ENCODE measurements at places on chromosomes 5 and 9.

DNA sequence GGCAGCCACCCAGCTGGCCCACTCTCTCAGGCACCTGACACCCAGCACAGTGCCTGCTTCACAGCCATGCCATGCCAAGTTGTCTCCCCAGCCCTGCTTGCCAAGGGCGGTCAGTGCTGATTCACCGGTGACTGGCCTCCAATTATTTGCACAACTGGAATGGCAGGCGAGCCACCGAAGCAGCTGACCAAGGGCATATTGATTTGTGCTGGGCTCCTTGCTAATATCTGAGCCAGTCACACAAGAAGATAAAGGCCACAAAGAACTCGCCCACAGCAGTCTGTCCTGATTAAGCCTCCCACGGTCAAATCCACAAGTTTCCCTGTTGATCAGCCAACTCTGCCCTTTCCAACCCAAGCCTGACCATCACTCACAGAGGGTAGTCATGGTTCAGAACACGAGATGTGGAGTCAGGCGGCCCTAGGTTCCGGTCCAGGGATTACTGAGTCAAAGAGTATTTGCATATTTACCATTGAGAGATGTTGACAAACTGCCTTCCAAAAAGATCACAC lies 6.4 kb upstream of the EEIG1 start:
- no peak for DNase-seq

GRCh38 chr9:124210697-124211096 lies 47.1 kb upstream of the NEK6 start:
- no peak for DNase-seq

DNA sequence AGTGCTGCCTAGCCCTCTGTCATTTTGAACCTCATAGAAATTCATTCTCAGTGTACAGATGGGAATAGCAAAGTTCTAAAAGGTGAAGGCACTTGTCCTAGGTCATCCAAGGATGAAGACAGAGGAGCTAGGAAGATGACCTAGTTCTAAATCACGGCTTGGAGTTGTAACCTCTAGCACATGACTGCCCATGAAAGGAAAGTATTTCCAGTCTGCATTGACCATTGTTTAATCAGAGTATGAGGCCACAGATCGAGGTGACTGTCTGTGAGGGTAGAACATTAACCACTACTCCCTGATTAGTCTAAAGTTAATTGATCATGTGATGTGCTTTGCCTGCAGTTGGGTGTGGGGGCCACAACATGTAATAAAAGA lies 674 bp upstream of the TNFSF15 start:
- DNase-seq, result no peak

DNA sequence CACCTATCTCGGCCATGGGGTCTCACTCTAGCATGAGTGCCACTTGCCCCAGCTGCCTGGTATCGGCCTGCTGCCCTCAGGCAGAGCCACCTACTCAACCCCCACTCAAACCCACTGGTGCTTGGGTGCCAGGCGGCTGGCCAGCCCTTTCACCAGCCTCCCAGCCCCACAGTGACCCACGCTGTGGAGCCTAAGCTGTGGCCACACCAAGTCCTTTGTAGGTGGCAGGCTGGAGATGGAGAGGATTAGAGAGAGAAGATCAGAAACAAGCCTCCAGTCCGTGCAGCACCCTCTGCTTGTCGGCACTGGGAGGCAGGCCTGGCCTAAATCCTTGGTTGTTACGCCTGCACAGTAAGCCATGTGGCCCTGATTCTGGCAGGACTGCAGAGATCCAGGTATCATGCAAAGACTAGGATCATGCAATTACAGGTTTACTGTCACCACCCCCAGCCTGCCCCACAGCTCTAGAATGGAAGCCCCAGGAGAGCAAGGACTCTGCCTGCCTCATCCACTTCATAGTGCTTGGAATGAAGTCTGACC lies 171.7 kb downstream of the COL23A1 start:
- DNase-seq, result no peak

DNA sequence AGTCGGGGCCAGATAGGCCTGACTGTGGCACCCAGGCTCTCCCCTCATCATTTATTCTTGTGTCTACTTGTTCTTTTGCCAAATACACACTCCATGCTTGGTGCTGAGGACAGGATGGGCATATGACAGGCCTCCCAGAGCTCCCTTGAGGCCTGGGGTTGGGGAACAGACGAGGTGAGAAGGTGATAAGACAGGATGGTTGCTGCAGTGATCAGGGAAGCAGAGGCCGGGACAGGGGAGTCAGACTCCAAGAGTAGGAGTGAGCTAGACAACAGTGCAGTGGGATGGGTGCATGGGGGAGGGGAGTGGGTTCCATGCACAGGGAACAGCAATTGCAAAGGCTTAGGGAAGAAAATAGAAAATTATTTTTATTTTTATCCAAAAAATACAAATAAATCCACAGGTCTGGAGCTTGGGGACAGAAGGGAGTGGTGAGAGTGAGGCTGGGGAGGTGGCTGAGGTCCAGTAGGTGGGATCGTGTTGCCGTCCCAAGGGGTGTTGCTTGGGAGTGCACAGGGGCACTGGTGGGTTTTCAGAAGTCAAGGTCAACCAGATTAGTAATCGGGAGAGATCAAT lies 3.4 kb upstream of the AMBP start:
- DNase-seq, result no peak

- DNase-seq, result no peak
Observed at GRCh38 chr5:32507738-32508434, 63.3 kb upstream of the ZFR start.

- DNase-seq, result no peak
Observed at GRCh38 chr5:5342784-5343183, 79.7 kb upstream of the ICE1 start.

GRCh38 chr5:139930406-139930805 lies 112.7 kb downstream of the NRG2 start:
- DNase-seq, result no peak

DNA sequence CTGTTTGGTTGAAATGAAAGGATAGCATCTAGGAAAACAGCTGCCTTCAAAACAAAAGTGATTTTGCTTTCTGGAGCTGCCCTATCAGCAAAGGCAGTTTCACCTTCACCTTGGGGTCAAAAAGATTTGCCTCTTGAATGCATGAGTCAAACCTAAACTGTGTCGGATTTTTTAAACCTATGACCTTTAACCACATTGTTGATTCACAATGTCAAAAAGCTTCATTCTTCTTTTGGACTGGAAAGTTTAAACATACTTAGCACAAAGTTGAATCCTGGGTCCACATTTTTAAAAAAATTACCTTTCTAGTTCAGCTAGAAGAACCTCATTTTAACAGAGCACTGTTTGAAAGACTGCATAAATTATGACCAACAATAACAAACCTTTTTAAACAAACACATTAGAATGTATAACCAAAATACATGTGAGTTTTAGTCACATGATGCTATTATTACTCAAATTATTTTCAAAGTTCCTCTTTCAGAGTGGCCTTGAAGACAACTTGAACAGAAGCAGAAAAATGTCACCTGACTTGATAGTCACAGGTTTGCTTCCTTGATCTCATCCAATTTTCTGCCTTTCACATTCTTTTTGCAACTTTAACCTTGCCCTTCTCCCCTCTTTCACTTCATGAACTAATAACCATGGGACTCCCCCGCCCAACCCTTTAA lies 109.7 kb upstream of the LHFPL2 start:
- no peak for DNase-seq

DNA sequence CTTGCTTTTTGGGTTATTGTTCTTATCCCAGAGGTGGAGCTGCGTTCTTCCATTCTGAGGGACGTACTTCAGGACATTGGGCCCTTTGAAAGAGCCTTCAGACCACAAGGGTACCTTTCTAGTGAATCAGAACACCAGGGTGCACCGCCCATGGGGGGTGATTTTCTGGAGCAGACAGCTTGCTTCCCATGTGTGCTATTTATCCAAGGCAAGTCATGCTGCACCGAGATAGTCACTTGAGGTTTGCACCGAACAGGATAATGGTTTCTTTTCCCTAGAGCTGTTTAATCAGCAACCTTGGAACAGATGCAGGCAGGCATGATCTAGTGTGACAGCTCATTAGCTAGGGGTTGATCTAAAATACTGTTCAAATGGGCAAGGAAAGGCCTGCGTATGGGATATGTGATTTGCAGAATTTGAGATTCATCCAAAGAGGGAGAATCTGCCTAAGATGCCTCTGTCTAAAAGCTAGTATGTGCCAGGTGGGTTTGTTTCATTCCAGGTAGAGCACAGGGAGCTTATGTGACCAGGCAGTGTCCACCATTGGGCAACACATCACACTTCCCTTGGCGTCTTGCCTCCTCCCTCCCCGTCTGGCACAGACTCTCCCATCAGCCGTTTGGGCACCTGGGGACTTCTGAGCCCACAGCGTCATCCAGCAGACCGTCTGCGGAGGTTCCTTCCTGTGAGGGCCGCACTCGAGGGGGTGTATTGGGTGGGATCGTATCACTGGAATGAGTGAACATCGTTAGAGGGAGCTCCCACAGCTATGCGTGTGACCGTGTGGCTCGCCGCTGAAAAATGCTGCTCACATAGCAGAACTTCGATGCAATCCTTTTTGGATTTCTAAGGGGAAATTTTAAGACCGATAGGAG lies 23.0 kb downstream of the ABL1 start:
- no peak for DNase-seq

GRCh38 chr5:173885475-173886010 lies 2.6 kb upstream of the CPEB4 start:
- DNase-seq, result no peak

- no peak for DNase-seq
Observed at GRCh38 chr5:96942911-96943310, 7.0 kb downstream of the LNPEP start.

DNA sequence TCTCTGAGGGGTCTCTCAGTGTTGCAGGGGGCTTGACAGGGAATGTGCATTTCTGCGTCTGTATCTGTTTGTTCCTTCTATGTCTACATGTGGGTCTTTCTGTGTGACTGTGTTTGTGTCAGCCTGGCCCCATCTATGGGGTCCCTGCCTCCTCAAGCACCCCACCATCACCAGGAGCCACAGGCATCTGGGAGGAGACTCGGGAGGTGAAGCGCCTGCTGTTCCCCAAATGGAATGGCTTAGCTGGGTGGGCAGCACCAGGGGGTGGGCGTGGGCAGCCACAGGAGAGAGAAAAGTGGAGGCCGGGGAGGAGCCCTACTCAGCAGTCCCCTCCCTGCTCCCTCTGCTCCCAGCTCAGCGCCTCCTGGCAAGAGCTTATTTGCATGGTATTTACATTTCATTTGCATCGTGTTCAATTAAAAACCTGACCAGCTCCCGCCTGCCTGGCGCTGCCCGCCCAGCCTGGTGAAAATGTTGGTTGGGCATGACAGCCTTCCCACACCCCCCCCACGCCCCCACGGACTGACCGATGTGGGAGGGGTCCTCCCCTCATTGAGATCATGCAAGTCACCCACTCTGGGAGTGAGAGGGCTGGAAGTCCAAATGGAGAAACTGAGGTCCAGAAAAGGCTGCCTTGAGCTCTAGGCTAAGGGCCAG lies 50.5 kb downstream of the CXXC5 start:
- DNase-seq, result no peak

DNA sequence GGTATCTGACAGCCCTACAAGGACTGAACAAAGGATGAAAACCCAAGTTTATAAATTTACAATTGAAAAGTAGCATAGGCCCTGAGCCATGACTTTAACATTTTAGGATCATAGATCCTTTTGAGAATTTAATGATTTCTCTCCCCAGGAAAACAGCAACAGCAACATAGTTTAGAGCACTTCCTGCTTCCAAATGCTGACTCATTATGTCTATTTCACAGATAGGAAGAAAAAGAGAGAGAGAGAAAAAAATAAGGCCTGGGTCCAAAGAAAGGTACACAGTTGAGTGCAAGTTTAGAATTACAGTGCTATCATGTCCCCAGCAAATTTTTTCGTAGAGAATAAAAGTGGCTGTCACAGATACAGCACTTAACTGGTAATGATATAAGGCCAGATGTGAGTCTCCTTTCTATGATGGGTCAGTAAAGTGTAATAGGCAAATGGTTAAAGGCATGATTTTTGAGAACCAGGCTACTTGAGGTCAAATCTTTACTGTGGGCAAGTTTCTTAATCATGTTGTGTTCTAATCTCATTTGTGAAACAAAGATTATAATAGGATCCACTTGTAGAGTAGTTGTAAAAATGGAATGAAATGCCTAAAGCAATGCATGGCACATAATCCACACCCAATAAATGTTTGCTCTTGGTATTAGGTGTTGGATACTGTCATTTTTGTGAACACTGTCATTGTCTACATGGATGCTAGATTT lies 12.3 kb upstream of the PPP2R2B start:
- no peak for DNase-seq

- no peak for DNase-seq
Observed at GRCh38 chr9:108444400-108445358, 411.1 kb downstream of the ACTL7B start.

- no peak for DNase-seq
Observed at GRCh38 chr5:10162468-10162867, 87.2 kb downstream of the ATPSCKMT start.

GRCh38 chr5:131281133-131281867 lies 17.4 kb downstream of the CDC42SE2 start:
- DNase-seq, result no peak

DNA sequence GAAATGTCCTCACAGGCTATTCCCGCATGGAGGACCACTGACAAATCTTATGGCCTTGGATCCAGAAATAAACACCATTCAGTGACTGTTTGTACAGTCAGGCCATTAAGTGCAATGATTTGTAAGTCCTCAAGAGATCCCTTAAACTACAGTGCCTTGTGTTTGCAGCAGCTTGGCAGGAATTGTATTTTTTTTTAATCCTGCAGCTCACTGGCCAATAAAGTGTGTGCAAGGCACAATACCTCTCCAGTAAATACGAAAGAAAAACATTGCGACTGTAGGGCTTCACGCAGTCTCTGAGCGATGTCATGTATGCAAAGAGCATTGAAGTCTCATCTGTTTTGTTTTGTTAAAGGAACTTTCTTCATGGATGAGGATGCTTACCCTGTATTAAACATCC lies 74.2 kb upstream of the TUSC1 start:
- no peak for DNase-seq

DNA sequence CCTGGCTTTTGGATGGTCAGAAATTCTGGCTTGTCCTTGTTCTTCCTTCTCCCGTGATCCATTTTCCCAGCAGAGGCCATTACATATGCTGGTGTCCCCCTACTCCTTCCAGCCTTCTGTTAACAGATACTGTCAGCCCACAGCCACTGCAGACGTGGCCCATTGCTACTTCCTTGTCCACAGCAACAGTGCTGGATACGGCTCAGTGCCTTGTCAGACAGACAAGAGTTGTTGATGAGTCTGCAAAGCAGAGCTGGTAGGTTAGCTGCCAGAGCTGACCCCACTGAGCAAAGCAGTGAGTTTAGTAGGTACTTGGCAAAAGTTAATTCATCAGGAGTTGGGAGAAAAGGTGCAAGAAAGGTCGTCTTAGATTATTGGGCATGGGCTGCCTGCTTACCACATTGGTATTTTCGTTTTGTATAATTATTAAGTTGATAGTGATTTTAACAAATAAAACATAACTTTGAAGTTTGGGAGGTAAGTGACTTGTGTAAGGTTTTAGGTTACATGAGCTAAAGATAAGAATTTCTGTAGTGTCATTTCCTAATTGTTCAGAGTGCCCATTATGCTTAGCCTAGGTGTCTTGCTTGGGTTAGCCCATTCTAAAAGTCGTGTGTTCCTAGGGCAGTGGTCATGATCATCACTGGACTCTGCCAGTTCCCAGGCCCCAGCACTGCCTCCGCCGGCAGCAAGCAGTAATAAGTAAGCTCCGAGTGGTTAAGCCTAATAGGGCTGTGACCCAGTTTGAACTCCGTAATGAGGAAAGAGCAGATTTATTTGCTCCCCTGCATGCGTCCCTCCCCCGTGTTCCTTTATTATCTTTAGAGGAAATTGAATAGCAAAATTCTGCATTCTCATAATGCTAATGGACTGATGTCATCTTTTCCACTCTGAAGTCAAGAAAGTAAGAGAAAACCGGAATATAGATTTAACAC lies 292.0 kb downstream of the FANCC start:
- no peak for DNase-seq

Measured in stimulated activated CD4-positive, alpha-beta T cell treated with anti-CD3 and anti-CD28 coated beads, Interleukin-2, amount 100 ng/mL, for 4 hours (primary cell).